Glutamatergic neuron (in vitro differentiated cells): ENCODE measurements at places on chromosomes 11 and 22.

GRCh38 chr11:67406969-67407687, 3.2 kb downstream of the TBC1D10C start:
- DNase-seq: no peak

DNA sequence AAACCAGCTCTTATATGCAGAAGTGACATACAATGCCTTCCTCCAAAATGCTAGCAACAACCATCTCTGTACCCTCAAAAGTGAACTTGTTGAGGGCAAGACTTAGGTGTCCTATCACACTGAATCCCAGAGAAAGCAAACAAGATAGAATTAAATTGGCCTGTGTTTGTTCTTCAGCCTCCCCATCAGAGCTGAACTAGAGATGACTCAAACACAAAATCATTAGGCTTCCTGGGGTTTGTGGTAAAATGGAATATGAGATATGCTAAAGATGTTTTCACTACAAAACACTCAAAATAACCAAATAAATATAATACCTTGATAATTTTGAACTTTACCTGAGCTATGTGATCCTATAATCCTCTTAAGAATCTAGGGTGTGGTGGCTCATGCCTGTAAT, 31.6 kb downstream of the ZNF214 start:
- DNase-seq: no peak

DNA sequence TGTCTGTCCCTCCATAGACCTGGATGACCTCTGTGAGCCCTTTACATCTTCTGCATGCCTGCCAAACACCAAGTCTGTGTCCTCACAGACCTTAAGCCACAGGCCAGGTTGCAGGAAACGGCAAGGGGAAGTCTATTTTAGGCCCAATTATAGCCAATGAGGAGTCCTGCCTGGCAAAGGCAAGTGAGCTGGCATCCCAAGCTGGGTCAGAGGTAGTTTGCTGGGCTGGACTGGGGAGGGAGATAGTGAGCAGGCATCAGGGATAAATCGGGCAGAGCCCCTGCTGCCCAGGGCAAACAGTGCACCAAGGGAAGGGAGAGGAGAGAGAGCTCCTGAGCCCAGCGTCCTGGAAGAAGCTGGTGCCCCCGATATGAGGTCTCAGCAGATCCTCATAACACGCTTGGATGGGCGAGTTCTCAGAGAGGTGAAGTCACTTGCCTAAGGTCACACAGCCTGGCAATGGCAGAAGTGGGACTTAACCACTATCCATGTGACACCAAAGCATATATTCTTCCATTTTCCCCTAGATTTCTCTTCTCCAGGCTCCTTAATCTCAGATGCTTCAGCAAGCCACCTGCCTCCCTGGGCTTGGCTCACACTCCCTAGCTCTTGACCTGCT, 3.7 kb upstream of the RELT start:
- no peak for DNase-seq

DNA sequence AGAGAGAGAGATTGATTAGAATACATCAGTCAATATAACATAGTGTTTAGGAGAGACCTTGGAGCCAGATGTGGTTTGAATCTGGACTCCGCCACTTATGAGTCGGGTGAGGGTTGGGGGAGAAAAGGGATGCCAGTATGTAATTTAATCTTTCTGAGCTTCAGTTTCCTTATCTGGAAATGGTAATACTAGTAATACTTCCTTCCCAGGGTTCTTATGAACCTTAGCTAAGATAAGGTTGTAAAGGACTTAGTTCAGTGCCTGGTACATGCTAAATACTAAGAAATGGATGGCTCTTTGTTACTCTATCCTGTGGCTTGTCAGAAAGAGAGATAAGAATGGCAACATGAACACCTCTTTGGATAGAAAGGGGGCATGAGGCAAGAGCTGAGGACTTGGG, 226.1 kb upstream of the NARS2 start:
- DNase-seq: no peak

GRCh38 chr11:71305451-71306125, 53.2 kb upstream of the SHANK2 start:
- DNase-seq: no peak

DNA sequence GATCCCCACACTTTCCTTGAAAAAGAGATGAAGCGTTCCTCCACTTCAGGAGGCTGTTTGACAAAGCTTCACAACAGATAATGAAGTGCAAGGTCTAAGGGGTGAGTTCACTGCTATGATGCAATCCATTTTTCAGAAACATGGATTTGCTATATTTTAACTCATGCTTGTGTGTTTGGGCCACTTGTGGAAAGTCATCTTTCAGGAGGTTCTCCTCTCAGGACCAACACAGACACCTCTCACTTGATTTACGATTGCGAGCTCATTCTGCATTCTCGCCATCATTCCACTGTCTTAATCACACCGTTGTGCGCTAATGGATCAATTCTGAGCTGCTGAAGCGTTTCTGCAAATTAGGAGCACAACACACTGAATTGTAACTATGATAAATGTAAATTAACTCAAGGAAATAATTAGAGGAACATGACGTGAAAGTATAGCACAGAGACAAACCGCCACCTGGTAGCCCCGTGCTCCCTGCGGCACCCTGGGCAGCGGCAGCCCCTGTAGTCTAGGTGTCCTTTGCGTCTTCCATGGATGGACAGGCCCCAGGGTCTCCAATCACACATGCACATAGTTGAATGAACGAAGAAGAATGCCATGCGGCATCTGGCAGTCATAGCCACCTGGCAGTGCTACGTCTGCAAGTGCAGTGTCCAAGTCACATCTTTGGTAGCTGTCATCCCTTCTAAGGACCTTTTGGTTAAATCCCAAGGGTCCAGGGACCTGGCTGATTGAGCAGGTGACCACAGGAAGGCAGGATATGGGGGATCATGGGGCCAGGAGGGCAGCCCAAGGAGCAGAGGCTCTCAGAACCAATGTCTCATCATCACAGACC, 28.1 kb upstream of the RTL6 start:
- DNase-seq: no peak

GRCh38 chr22:42972649-42973535, 42.1 kb downstream of the PACSIN2 start:
- DNase-seq: no peak

- no peak for DNase-seq
Measured at GRCh38 chr11:114664641-114665040, 13.7 kb upstream of the NXPE2 start.

DNA sequence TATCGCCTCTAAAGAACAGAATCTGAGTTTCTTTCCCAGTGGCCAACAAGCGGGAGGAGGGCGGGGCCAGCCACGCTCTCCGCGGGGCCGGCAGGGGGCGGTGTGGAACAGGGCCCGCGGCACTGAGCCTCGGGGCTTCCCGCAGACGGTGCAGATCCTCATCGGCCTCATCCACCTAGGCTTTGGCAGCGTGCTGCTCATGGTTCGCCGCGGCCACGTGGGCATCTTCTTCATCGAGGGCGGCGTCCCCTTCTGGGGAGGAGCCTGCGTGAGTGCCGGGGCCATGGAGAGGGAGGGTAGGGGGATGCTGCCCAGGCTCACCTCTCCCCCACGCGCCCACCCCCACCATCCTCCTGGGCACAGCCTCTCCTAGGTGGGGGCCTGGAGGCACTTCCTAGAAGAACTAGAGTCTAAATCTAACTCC, 10.7 kb downstream of the MS4A15 start:
- DNase-seq: peak; percentile 50

DNA sequence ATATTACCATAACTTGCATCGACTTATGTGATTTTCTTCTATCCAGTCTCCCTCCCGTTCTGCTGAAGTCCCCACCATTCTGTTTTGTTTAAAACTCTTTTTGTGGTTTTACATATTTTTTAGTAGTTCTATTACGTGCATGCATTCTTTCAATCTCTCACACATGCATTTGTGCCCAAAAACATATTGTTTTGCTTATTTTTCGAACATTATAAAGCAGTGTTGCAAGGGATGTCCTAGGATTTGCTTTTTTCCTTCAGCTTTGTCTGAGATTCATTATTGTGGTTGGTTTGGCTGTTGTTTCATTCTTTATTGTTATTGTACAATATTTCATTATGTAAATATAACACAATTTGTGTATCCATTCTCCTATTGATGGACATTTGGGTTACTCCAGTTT, 235.7 kb downstream of the DYNC2H1 start:
- DNase-seq: no peak

DNA sequence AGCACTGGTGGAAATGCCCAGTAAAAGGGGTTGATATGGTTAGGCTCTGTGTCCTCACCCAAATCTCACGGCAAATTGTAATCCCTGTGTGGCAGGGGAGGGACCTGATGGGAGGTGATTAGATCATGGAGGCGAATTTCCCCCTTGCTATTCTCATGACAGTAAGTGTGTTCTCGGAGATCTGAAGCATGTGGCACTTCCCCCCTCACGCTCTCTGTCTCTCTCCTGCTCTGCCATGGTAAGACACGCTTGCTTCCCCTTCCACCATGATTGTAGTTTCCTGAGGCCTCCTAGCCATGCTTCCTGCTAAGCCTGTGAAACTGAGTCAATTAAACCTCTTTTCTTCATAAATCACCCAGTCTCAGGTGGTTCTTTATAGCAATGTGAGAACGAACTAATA, 37.4 kb downstream of the PACSIN2 start:
- no peak for DNase-seq

GRCh38 chr11:127238321-127238720, 237.8 kb upstream of the KIRREL3 start:
- no peak for DNase-seq

DNA sequence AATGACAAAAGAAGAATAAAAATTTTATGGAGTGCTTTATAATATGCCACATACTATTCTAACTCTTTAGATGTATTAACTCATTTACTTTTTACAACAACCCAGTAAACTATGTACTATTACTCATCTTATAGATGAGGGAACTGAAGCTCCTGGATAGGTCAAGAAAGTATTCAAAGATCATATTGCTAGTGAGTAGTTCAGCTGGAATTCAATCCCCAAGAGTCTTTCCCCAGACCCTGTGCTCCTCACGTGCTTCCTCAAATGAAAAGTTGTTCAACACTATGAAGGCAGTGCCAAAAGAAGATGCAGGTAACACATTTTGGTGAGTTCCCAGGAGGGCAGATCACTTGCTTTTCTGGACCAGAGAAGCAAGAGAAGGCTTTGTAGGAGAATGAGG, 46.8 kb downstream of the BTG4 start:
- no peak for DNase-seq

DNA sequence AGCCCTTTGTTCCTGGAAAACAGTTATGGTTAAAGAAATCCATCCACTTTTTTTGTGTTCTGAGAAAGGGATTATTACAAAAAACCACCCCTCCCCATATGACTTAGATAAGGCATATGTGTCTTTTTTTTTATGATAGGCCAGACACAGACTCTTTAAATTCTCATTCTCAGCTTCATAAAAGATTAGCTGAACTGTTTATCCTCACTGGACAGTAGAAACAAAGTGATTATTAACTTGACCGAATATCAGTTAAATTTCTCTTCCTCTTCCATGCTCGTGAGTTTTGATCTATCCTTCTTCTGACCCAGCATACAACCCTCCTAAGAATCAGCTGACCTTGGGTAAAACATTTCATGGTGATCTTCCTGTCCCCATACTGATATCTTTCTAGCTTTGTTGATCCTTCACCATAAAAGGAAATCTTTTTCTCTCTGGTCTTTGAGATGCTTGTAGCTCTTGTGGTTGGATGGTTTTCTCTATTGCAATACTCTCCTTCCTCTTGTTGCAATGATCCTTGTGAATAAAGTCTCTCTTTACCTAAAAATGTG, 26.2 kb downstream of the OR2AG2 start:
- DNase-seq: no peak

DNA sequence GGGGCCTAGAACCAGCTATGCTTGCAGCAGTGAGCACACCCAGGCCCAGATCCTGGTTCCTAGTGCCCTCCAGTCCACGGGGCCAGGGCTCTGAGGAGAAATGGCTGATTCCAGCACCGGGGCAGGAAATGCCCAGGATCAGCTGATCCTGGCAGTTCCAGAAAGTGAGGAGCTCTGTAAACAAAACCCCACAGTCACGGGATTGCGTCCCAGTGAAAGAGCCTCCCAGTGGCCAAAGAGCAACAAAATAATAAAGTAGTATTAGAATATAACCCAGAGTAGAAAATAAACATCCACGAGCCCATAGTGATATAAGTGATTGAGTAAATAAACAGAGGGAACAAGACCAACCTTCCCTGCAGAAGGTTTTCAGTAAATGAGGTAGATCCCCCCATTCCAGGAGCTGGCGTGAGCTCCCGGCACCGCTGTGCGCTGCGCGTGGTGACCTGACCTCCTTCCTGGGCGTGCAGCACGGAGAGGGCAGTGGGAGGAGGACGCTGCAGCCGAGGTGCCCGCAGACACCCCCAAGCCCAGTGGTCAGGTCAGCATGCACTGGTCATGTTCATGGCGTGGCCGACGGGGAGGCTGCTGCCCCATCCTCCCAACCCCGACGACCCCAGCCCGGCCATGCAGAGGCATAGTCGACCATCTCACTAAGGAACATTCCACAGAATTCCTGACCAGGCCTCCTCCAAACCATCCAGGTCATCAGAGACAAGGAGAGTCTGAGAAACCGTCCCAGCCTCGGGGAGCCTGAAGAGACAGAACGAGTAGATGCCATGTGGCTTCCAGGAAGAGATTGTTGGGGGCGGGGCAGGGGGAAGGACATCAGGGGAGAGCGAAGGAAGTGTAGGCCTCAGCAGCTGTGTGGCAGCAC, 19.8 kb downstream of the PTDSS2 start:
- DNase-seq: no peak

- no peak for DNase-seq
Measured at GRCh38 chr11:120147094-120147949, 9.4 kb upstream of the TRIM29 start.

DNA sequence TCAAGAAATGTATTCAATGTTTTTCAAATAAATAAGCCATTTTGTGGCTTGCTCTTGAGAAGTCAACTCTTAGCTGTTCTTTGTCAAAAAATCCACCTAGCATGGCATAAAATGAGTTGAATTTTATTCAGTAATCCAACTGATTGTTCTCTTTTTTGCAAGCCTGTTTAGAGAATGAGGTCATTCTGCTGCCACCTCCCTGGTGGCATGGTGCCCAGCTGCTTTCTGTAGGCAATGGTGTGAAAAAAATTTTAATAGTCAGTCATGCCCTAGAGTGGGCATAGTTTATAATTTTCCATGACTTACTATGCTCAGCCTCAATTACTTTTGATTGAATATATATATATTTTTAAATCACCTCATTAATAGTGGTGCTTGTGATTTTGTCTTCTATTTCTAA, 177.2 kb downstream of the INSC start:
- no peak for DNase-seq

DNA sequence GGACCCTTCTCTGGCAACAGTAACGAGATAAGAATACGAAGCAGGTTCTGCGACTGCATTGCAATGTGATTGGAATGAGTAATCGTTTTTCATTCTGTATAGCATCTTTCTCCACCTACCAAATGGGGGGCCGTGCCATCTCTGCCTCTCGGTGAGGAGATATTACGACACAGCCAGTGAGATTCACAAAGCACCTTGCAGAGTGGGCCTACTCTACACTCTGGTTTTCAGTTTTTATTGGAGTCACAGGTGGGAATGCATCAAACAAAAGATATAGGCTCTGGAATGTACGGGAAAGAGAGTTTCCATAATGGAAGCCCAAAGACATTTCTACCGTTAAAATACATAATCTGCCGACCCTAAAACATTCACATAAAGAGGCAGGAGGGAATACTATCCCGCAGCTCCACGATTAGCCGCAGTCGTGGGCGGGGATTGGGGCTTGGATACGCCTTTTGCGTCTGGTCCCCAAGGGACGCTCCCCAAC, 423 bp upstream of the RTN3 start:
- no peak for DNase-seq

- DNase-seq: no peak
Measured at GRCh38 chr22:47551431-47551775, 789.0 kb downstream of the TBC1D22A start.
